SHP77 (cell line): ENCODE measurements at places on chromosomes 16 and 17.

DNA sequence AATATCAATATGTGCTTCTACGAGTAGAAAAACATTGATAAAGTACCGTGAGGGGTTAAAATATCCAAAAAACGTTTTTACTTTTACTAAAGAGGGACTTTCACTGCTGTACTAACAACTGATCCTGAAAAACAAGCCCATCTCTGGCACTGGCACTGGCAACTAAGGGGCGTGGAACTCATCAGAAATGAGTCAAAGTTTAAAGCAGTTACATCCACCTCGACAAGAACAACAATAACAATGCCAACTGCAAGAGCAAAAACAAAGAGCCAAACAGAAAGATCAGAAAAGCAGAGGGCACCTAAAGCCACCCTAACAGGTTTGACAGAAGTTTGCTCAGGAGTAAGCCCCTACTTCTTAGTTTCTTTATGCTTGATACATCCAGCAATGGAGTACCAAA, 13.1 kb downstream of the MBTPS1 start:
- no peak for DNase-seq

DNA sequence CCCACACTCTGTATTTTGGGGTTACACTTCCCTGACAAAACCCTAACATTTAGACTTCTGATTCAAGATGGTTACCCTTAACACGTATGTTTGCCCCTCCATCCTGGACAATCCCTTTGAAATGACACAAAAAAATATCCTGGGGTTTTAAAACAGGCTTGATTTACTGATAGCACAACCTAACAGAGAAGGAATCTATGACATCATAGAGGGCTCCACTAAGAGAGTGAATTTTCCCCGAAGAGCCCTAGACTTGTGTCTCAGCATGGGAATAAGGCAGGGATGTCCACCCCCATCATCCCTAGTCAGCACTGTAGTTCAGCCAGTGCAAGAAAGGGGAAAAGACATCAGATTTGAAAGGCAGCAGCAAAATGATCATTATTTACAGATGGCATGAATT, 15.8 kb upstream of the SRCIN1 start:
- DNase-seq, result no peak

- peak; percentile 88 for DNase-seq
These were observed 3.7 kb downstream of the TMC8 start for GRCh38 chr17:78133971-78134898.

DNA sequence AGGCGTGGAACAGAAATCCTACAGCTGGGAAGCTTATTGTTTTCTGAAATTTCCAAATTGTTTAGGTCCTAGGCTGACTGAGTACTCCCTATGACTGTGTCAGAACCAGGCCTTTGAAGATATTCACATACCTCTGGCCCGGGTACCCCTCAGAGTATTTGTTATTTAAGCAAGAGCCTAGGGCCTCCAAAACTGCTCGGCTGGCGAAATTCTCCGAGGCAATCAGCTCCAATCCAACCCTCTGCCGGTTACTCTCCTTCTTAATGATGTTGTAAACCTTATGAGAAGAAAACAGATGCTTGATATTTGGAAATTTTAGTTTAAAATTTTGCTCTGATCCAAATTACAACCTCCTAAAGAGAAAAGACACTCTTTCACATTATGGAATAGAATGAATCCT, 9.8 kb downstream of the SHMT1 start:
- no peak for DNase-seq

GRCh38 chr17:40015005-40015997, at the start of gene CSF3:
Gene CSF3 (plus strand): TSS chr17:40015440. CDS start chr17:40015475, 35 bp downstream.
- peak; percentile 50 for DNase-seq

DNA sequence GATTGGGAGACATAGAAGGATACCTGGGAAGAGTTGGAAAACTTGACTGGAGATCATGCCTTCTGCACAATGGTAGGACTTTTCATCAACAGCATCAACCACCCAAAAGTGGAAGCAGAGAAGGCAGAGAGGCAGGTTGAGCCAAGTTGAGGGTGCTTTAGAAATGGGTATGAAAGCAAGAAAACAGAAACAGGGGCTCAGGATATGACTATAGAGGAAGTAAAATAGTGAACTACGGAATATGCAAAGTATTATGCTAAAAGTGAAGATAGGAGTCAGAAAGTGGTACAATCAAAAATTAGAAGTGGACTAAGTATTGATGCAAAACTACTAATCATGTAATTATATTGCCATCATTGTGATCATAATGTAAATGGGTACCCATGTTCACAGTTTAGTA, 16.1 kb upstream of the ARHGAP44 start:
- DNase-seq, result no peak

GRCh38 chr16:57502048-57502775, 15.9 kb upstream of the DOK4 start:
- DNase-seq, result no peak

GRCh38 chr17:58054641-58055040, 28.6 kb upstream of the DYNLL2 start:
- no peak for DNase-seq
